ENCODE measurements at places on chromosomes 1 and 21.

- DNase-seq: no peak
Observed at GRCh38 chr1:167862432-167863076, 51.4 kb downstream of the ADCY10 start.

DNA sequence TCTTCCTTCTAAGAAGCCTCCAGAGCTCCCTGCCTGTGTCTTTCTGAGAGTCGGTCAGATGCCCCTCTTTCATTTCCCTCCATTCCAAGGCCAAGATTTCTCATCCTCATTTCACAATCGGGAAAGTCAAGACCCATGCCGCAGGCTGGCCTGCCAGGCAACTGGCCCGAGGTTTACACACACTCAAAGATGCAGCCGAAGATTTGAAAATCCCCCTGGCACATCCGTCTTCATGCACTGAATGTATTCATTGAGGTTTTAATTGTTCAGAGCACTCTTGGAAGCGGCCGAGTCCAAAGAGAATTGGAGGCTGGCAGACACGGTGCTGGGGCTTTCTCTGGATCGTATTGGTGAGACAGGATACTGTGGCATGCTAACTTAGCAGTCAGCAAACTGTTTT, 29.1 kb upstream of the SRP9 start:
- DNase-seq: no peak

GRCh38 chr1:231431665-231432415, 9.8 kb upstream of the EGLN1 start:
- DNase-seq: no peak

DNA sequence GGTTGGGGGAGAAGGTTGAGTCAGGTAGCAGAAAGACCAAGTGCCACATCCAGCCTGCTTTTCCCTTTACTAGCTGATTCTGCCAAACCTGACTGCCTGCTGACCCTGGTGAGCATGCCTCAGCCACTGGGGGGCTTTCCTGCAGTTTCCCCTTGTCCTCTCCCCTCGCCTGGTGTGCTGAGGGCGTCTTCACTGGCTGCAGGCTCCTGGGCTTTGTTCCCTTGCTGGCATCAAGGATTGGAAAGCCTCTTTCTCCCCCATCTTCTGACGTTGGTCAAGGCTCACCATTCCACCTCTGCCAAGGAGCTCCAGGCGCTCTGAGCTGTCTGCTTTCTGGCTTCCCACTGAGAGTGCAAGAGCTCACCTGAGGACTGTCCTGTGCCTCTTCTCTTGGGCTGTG, 28.4 kb downstream of the MAN1C1 start:
- no peak for DNase-seq

- no peak for DNase-seq
Observed at GRCh38 chr1:107139833-107140702, 771 bp upstream of the NTNG1 start.

DNA sequence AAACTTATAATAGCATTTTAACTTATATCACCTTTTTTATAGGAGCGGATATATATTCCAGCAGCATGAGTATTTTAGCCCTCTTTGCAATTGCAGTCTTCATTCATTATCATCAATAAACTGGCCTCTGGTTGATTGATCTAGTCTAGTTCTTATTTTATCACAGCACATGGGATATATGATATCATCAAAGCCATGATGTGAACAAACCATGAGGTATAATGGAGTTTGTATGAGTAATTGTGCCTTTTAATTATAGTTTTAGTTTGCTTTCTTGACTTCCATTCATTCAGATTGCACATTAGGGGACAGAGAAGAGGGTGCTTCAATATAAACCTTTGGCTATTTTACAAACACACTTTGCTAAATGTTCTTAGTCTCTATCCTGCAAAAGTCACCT, 3.5 kb upstream of the UBR4 start:
- DNase-seq: no peak

DNA sequence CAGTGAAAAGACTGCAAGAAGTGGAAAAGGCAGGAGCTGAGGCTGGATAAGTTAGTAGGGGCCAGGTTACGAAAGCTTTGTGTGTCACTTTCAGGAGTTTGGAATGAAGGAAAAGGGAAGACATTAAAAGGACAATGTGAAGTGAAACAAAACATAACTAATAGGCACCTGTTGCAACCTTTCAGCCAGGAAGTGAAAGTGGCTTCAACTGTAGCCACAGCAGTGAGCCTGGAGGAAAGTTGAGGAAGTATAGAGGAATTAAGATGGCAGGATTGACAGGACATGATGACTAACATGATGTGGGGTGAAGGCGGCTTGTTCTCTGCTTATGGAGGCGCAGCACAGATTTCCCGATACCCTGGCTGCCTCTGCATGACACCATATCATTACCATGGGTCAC, 68.9 kb downstream of the C4BPA start:
- no peak for DNase-seq

- DNase-seq: peak; percentile 24
Observed at GRCh38 chr1:15848929-15849774, 1.6 kb downstream of the SPEN start.

GRCh38 chr1:191929383-191929782, 228.9 kb upstream of the RGS18 start:
- no peak for DNase-seq

GRCh38 chr1:163055005-163055404, 14.2 kb upstream of the RGS4 start:
- no peak for DNase-seq

DNA sequence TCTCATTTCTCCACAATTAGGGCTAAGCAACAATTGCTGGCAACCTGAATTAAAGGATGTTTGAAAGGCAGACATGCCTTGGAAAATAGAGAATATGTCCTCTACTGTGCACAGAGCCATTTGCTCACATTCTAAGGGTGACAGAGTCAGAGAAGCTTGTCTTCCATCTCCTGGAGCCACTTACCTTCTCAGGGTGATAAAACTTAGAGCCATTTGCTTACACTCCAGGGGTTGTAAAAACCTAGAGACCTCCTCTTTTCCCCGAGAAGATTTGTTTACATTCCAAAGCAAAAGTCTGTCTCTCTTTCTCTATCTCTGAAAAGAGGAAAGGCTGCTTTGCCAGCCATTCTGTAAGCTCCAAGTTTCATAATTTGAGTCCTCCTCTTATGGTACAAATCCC, 61.3 kb downstream of the LBR start:
- DNase-seq: no peak

- no peak for DNase-seq
Observed at GRCh38 chr1:63326473-63327380, 4.4 kb downstream of the FOXD3 start.

DNA sequence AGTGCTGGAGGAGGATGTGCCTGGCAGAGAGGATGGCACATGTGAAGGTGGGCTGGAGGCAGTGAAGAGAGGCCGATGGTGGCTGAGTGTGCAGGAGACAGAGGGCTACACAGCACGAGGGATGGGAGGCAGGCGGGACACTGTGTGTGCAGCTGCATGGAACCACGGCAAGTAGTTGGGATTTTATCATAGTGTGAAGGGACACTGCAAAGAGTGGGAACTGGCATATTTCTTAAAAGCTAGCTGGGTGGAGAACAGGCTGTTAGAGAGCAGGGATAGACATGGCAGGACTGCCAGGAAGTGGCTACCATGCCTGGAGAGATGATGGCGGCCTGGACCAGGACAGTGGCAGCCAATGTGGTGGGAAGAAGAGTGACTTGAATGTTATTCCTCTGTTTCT, 102.4 kb upstream of the TLR5 start:
- no peak for DNase-seq

- no peak for DNase-seq
Observed at GRCh38 chr1:61491497-61491896, 233.4 kb downstream of the TM2D1 start.

- no peak for DNase-seq
Observed at GRCh38 chr1:232269988-232270387, 359.9 kb downstream of the SIPA1L2 start.

- DNase-seq: no peak
Observed at GRCh38 chr1:101165954-101166353, 70.9 kb upstream of the S1PR1 start.

- no peak for DNase-seq
Observed at GRCh38 chr21:14943616-14944015, 121.2 kb downstream of the NRIP1 start.

DNA sequence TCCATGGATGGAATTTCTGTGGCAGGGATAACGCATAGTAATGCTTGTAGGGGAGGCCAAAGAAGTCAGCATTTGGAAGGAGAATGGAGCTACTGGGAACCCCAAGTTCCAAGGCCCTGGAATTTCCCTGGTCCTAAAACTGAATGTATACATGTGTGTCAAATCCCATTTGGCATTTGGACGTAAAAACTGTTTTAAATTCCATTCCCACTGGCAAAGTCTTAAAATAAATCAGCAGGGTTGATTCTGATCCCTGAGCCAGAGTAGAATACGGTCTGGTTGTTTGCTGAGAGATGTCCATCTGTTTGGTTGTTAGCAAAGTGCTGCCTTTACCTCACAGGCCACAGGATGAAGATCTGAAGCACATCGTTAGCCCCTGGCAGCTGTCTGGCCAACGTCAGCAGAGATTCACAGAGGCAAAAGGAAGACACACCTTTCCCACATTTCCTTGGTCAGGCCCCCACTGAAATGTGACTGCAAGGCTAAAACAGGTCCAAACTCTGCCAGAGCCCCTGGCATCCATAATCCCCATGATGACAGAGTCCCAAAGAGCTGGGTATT, 62.2 kb downstream of the GORAB start:
- no peak for DNase-seq

GRCh38 chr21:38424305-38425019, 73.8 kb downstream of the ERG start:
- no peak for DNase-seq

DNA sequence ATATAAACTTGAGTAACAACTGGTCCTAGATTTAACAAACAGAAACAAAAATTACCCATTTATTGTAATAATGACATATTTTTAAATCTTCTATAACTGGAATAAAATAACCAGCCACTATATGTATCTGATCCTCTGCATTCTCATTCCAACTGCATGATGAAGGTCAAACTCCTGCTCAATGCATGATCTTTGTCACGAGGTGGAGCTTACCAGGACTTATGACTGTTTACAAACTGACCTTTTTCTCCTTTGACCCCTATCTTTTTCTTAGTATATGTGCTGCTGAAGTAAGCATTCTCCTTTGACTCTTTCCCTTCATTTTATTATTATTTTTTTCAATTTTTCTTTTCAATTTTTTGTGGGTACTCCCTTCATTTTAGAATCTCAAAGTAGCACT, 252.2 kb downstream of the PDE4B start:
- DNase-seq: no peak

DNA sequence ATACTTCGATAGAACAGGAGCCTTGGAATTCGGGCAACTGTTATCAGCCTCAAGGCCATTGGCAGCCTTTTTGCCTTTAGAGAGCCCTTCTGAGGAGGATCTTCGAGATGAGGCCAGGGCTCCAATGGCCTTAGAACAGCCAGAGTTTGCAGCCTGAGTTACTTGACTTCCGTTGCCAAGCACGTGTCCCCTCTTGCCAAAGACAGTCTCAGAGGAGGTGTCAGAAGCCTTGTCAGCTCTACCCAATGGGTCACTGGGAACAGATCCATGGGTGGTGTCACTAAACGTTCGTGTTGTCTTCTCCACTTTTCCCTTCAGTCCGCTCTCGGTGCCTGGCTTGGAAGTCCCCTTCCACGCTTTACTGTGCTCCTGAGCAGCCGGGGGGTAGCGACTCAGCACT, 73.2 kb downstream of the KDM1A start:
- DNase-seq: no peak

DNA sequence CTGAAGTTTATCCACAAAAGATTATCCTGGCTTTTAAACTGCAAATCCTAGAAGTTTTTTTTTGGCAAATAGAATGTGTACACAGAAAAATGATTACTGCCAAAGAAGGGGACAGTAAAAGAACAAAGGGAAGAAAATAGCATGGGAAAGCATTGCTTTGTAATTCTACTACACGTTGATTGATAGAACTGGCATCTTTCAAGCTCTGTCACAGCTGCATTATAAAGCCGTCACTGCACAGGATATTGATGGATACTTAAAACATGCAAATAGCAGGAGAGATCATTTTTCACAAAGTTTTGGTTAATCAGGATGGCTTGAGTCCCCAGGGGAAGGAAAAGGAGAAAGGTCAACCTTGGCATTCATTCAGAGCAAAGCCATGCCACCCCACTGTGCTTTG, 183.7 kb upstream of the RRP15 start:
- no peak for DNase-seq

GRCh38 chr1:108750476-108751181, 4.2 kb downstream of the STXBP3 start:
- no peak for DNase-seq

DNA sequence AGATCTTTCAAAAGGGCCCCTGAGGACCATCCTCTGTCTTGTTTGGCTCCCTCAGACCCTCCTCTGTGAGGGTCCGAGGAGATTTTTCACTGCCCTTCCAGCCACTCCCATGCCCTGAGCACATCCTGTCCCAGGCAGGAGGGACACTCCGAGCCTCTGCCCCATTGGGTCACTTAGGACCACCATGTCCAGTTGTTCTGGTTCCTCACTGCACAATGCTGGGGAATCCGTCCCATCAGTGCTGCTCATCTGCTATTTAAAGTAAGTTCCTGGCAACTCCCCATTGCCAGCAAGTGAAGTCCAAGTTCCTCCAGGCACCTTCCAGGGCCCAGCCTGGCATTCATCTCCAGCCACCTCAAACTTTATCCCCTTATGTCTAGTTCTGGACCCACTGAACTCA, 117.5 kb upstream of the GRIK3 start:
- no peak for DNase-seq

DNA sequence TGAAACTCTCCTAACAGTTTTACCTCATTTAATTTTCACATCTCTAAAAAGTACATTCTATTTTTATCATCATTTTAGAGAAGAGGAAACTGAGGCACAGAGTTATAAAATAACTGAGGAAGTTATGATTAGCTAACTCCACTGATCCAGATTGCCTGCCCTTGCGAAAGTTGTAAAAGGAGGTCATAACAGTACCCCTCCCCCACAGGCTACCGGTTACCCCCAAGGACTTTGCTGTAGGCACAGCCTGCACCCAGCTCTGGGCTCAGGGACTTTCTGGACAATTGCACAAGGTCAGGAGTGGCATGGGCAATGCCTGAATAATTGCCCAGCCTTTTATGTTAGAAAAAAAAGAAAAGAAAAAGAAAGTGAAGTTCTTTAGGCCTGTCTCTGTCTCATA, 22.7 kb downstream of the PIGM start:
- DNase-seq: no peak

DNA sequence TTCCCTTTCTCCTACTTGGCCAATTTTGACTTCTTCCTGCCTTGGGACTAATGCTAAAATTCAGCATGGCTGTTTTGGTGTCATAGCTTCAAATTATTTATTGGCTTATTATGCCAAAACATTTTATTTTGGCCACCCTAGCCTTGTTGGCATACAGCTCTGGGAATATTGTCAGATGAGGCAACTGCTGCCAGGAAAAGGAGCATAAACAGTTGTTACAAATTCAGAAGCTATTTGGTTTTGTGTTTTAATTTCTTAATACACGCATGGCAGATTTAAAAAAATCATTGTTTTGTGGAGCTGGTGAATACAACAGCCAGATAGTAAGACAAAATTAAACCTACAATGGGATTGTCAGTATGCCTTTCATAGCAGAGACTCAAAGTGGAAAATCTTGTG, 66.8 kb upstream of the BCL10 start:
- DNase-seq: no peak

DNA sequence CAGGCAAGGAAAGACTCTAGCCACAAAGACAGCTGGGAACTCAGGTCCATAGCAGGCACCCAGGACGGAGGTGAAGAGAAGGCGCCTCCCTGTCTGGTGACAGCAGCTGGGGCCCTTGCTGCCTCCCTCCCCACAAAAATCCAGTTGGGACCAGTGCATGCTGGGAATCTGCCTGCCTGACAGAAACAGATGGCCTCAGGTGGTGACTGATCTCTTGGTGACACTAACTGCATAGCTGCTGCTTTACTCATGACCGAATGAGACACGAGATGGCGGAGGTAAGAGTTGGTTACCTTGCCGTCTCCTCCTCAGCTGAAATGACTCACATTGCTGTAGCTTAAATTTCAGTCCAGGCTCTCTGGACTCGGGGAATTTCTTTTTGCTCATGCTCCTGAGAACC, 130.3 kb downstream of the FGGY start:
- no peak for DNase-seq
